ENCODE measurements at places on chromosomes 11 and 22.
A peak's percentile ranks its signal among the peaks of the same experiment; 100 is the strongest.

DNA sequence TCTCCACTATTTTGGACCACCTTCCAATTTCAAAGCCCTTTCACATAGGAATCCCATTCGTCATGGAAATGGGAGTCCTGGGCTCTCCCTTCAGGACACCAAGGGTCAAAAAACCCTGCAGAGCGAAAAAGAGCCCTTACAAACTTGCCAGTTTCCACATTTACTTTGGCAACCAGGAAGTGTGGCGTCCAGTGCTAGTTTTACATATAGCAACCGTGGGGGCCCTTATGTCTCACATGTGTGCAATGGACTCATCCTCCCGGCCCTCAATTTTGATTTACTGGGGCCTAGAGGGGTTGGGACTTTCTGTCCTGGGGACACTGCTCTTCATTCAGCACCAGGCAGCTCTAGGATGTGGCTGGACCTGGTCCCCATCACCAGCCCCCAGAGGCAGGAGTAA is 33.7 kb downstream of the DAGLA start:
- DNase-seq, result no peak

DNA sequence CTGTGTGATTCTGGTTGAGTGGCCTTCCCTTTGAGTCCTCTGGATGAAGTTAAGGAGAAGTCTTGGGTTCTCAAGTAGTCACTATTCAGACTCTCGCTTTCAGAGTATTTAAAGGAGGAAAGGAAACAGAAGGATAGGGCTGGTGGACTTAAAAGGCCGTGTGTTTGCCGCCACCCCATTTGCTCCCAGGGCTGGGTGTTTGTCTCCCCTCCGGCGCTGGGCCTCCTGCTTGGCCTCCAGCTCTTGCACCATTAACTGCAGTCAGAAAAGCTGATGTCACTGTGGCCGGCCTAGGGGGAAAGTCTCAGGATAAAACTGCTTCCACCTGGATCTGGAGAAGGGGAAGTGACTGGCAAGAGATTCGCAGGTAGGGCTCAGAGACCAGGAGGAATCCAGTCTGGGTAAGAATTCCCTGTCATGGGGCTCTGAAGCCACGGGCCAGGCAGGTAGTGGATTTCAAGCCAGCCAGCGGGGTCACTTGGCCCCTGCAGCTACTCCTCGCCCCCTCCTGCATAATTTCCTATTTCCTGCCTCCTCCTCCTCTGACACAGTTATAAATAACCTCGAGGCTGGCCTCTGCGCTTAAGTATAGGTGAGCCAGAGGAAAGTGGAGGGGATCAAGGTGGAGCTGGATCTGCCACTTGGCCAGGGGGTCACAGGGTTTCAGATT is 17.1 kb downstream of the TIMP3 start:
- no peak for DNase-seq

- no peak for DNase-seq
These were observed 25.7 kb downstream of the PDE2A start for GRCh38 chr11:72648384-72649136.

GRCh38 chr22:37765953-37766576 is 41.7 kb upstream of the GCAT start:
- no peak for DNase-seq

GRCh38 chr11:100182927-100183326 is 504.2 kb upstream of the ARHGAP42 start:
- no peak for DNase-seq

GRCh38 chr11:127598476-127598875 is 597.9 kb upstream of the KIRREL3 start:
- DNase-seq, result no peak

DNA sequence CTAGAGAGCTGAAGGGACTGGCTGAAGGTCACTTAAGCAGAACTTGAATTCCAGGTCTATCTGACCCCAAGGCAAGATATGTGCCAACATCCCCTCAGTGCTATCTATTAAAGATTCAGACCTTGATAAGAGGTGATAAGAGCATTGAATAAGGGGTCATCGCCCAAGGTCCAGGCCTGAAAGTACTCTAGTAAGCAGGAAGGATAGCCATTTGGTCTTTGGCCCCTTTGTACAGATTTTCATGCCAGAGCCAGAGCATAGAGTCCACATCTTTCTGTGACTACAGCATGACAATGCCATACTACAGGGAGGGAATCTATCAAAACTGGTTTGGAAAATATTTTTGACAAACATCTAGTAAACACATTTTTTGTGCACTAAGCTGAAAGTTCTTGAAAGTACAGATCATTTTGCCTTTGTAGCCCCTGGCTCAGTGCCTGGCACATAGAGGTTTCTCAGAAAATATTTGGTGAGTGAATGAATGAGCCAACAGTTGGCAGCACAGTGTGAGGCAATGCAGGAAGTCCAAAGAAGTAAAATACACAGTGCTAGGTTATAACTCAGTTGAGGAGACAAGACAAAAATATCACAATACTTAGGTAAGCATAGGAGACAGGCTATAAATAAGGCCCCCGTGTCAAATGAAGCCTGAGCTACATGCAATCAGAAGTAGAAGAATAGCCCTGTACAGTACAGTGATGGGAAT is 15.1 kb upstream of the RRAS2 start:
- no peak for DNase-seq

DNA sequence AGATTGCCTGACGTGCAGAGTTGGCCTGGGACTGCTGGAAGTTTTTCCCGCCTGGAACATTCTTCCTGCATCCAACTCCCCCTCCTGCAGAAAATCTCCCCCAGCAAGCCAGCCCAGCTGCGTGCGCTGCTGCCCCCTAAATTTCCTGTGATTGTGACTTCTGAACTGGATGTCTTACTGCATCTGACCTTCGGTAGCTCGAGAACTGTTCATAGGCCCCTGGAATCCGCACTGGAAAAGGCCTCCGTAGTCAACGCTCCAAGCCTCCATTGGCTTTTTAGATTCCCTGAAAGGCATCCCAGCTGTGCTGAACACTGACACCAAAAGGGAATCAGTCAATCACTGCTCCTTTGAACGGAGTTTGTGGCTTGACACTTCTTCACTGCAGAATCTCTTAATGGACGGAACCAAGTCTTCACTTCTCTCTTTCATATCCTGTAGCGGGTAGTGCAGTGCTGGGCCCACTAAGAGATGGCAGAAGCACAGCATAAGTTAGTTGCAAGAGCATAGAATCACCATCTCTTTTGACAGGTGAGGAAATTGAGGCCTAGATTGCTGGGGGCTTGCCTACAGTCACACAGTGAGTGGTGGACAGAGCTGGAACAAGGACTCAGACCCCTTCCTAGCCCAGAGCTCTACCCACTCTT is 14.2 kb upstream of the RASD2 start:
- no peak for DNase-seq

GRCh38 chr11:47552566-47553405 is at the start of gene CELF1:
Gene CELF1 (minus strand): TSS chr11:47553132. CDS start chr11:47499523, 53,609 bp downstream.
- DNase-seq, result peak; percentile 92

- no peak for DNase-seq
These were observed 223.8 kb downstream of the BLID start for GRCh38 chr11:121892131-121892681.

DNA sequence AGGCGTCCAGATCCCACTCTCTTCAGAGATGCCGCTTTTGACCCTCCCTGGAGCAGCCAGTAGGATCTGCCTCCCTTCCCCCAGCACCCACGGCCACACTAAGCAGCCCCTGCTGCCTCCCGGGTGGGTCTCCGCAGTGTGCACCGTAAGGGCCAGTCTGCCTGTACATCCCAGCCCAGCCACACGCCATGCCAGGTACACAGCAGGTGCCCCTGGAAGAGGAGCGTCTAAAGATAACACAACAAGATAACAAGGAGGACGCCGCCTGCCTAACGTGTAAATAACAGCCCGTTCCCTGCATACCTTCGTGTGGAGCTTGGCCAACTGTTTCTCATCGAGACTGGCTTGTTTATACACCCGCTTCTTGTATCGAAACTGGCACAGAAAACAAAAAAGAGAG is 139.4 kb downstream of the SHANK2 start:
- DNase-seq, result no peak

GRCh38 chr11:92916299-92916698 is 53.2 kb upstream of the MTNR1B start:
- no peak for DNase-seq

DNA sequence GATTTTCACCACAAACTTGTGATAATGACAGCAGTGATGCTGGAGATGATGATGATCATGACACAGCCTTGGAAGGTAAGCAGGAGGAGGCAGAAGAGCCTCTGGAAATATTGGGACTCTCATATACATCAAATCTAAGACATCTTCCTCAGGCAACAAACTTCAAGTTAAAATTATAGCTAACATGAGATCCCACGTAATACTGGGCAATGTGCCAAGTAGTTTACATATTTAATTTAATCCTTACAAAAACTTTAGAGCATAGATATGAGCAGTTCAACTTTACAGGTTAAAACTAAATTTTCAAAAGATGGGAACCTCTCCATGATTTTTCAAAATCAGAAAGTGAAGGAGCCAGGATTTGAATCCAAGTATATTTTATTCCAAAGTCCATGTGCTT is 19.0 kb downstream of the OR52B2 start:
- no peak for DNase-seq

- DNase-seq, result no peak
These were observed 57.9 kb downstream of the LRRC74B start for GRCh38 chr22:21103633-21104032.

DNA sequence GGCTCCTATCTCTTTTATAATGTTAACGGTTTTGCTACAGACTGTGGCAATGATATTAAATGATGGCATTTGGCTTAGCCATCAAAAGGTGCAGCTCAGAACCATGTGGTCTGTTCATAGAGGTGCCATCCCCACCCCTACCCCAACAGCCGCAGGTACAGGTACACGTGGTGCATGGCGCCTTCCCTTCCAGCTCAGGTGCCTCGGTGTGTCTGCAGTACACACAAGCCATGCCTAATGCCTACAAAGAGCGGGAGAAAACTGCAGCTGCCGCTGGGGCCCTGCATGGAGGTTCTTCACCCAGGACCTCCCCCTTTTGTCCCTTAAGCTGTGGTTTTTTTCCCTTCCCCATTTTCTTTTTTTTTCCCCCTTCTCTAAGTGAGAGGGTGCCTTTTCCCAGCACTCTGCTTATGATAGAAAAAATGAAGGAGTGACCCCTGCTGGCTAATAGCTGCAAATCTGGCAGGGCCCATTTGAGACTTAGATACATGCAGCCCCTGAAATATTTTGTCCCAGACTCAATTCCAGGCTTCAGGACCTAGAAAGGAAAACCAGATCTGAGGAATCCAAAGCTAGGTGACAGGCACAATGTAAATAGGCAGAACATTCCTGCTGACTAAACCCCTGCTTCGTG is 6.5 kb downstream of the OR52M1 start:
- DNase-seq, result no peak

DNA sequence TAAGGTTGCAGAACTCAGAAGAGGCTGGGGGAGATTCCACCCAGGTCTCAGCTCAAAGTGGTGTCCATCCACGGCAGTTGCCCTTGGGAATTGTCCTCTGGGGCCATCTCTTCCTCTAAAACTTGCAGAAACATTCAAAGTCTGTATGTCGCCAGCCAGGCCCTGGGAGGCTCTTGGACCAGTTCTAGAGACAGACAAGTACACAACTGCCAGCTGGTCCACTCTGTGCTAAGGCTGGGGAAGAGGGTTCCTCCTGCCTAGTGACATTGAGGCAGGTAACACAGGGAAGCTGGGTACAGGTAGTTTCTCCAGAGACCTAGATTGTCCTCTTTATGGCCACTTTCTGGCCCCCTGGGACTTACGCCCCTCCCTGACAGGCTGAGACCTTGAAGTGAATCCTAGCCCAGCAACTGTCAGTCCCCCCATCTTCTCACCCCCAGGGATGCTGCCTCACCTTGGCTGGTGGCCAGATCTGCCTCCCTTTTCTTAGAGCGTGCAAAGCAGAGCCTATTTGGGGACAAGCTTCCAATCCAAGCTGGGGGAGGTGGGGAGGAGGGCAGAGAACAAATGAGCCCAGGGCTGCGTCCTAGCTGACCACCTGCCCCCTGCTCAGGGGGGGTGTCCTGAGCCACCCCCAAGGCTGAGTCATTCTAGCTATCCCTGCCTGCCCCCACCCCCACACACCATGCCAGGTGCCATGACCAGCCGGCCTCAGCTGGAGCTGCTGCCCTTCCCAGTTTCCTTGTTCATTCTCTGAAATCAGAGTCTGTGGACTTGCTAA is 8.4 kb downstream of the FAM83F start:
- DNase-seq, result no peak

DNA sequence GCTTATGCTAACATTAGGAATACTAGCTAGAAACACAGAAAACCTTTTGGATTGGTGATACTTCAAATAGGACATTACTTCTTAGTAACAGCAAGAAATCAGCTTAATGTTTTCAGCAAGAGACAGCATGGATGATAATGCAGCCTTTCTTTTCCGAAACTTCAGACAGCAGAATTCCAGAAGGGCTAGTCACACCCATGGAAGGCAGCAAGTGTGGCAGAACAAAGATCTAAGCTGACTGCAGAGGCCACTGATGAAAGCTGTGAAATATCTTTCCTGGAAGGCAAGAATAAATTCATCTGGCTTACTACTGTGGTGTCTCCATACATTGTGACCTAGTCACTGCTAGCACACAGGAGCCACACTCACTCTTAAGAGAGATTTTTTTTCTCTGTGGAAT is 100.3 kb downstream of the CCDC83 start:
- no peak for DNase-seq

DNA sequence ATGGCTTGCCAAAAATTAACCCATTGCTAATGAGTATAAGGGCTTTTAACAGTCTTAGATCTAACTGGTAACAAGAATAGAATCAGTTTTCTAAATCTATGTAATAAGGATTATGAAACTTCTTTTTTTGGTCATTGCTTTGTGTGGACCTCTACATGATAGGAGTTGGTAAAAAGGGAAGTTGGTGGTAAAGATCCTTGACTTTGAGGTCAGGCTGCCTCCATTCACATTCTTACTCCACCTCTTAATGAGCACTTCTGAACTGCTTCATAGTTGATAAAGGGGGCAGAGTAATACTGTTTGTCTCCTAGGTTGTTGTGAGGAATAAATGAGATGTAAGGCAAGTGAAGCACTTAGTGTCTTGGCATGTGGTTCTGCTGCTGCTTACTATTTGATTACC is 10.6 kb downstream of the EIF3M start:
- DNase-seq, result no peak

DNA sequence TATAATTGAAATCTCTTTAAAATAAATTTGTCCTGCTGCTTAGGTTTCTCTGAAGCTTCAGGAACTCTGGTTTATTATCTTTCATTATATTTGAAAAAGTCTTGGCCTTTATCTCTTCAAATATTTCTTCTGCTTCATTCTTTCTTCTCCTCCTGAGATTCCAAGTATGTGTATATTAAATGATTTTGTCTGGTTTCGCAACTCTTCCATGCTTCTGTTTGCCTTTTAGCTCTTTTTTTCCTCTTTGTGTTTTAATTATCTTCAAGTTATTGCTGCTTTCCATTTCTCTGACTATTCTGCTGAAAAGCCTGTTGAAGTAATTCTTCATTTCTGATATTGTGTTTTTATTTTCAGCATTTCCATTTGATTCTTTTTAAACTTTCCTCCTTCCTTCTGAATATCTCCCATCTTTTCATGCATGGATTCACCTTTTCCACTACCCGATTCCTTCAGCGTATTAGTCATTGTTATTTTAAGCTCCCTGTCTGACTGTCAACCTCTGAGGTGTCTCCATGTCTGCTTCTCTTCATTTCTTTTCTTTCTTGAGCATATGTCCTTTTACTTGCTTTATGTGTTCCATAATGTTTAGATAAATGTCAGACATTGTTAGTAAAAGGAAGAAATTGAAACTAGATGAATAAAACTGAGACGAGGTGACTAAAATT is 46.6 kb upstream of the CTSC start:
- DNase-seq, result no peak

- DNase-seq, result no peak
These were observed 26.8 kb downstream of the TENM4 start for GRCh38 chr11:79414041-79414440.

All from globus pallidus (tissue), 1 donor.